Kidney (tissue), 22 donors: ENCODE measurements at places on chromosomes 3 and 15. TPM values are rescaled to one million over a fixed set of nuclear protein-coding genes. Genes with fewer than 3 reads are reported as not detected.

Gene CMC1
- 71.0 TPM for polyA plus RNA-seq

DNA sequence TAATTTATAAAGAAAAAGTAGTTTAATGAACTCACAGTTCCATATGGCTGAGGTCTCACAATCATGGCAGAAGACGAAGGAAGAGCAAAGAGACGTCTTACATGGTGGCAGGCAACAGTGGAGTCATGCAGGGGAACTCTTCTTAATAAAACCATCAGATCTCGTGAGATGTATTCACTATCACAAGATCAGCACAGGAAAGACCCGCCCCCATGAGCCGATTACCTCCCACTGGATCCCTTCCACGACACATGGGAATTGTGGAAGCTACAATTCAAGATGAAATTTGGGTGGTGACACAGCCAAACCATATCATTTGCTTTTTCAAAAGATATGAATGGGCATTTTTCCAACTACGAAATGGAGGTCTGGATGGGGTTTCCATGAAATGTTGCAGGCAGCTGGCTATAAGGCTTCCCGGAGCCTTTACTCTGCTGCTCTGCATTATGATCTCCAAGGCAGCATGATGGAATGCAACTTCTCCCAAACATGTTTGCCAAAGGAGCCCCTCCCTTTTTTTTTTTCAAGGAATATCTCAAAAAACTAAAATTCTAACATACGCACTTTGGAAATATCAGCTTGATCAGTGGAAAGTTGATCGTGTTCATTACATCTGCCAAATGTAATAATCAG is 189.7 kb downstream of the MEX3B start:
- no peak for DNase-seq

DNA sequence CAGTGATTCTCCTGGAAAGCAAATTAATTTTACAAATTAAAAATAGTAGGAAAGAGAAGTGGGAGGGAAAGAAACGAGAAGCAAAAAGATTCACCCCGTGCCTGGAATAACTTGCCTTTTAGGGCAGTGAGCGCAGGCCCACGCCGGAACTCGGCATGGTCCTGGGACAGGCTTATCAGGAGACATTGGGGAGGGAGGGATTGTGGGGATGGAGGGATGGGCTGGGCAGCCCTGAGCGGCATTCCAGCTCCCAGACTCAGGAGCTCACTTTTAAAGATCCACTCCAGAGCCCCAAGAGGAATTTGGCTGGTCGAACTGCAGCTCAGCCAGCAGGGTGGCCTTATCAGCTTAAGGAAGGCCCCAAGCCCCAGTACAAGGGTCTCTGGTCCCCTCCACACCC is 117.9 kb downstream of the ADCY5 start:
- no peak for DNase-seq

Gene HRH1
- polyA plus RNA-seq, result 1.9 TPM

DNA sequence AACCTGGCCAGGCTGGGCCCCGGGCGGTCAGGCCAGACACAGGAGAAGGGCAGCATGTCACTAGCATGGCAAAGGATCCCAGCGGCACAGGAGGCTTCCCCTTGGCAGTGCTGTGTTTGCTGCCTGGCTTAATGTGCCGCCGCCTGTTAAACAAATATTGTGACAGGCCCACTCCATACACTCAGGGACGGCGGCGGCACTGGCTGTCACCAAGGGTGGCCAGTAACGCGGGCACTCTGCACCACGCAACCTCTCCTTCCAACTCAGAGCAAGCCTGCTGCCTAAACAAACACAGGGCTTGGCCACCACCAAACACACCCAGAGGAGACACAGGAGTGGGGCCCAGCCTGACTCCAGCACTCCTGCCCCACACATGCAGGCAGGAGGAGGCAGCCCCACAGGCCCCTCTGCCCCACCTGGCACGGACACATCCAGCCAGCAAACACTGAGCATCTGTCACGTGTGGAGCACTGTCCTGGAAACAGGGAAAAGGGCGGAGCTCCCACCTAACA is 48.0 kb downstream of the TPRA1 start:
- DNase-seq, result no peak

- DNase-seq, result no peak
Observed at GRCh38 chr15:88144921-88145653, 111.5 kb downstream of the NTRK3 start.
